ENCODE measurements at places on chromosomes 3 and 15.

GRCh38 chr3:195809796-195810454 lies 1.8 kb downstream of the MUC4 start:
- no peak for DNase-seq

GRCh38 chr3:16842272-16843270 lies 42.2 kb upstream of the PLCL2 start:
- peak; percentile 64 for DNase-seq

DNA sequence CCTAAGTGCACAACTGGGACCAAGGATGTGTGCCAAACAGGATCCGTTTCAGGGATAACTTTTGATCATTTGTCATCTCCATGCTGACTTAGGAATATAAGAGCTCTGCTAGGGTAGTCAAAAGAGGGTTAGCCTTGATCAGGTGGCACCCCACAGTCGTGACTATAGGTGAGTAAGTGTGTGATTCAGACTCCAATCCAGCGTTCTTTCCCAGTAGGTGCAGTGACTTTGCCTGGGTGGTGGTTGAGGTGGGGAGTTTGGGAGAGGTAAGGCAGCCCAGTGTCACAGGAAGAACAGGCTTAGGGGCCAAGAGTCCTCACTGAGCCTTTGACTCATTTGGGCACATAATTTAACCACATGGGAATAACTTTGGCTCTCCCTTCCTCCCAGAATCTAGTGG lies 51.0 kb downstream of the CHDH start:
- no peak for DNase-seq

DNA sequence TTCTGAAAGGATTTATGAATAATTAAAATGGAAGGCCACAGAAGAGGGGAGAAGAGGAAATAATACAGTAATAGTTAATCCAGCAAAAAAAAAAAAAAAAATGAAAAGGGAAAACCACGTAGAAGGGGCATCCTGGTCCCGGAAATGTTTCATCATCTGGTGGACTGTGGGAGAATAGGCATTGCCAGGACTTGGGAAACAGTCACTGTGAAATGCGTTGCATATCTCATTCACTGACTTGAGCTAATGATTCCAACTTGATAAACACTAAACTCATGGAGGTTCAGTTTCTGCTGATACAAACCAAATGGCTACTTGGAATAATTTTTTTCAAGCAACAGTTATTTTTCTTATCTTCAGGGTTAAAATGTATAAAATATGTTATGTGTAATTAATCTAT lies 3.2 kb downstream of the XCR1 start:
- no peak for DNase-seq

DNA sequence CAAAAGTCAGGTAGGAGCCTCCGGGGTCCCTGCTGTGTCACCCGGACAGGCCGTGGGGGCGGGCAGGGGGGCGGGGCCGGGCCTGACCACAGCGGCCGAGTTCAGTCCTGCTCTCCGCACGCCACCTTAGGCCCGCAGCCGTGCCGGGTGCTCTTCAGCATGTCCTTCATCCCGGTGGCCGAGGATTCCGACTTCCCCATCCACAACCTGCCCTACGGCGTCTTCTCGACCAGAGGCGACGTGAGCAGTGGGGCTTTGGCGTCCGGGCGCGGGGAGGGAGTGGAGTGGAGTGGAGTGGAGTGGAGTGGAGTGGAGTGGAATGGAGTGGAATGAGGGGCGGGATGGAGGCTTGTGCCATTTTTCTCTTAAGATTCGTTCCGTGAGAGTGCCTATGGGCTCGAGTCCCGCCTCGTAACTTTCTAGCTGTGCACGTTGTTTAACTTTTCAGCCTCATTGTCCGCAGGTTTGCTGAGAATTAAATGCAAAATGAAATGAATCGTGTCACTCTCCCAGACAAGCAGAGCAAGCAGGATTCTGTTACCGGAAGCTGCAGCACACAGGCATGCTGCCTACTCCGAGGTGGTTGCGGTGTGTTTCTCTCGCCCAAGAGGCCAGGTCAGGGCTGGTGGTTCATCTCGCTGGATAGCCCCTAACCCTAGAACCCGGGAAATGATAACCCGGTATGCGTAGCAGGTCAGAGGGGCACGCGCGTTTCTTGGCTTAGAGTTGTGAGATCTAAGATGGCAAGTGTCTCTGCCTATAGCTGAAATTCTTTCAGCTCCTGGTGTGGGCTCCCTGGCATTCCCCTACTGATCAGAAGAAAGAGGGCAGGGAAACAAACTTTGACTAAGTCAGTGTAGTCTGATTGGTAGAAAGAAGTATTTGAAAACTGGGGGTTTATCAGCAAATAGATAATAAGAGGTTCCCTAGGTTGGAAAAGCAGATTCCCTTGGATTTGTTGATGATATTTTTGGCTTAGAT lies at the start of gene FAH:
FAH (plus strand) TSS at position 104 of the 981 bp plus-strand sequence; CDS start at position 160, 56 bp downstream.
- peak; percentile 19 for DNase-seq

GRCh38 chr3:170189398-170190256 lies 8.1 kb upstream of the PHC3 start:
- DNase-seq = no peak

DNA sequence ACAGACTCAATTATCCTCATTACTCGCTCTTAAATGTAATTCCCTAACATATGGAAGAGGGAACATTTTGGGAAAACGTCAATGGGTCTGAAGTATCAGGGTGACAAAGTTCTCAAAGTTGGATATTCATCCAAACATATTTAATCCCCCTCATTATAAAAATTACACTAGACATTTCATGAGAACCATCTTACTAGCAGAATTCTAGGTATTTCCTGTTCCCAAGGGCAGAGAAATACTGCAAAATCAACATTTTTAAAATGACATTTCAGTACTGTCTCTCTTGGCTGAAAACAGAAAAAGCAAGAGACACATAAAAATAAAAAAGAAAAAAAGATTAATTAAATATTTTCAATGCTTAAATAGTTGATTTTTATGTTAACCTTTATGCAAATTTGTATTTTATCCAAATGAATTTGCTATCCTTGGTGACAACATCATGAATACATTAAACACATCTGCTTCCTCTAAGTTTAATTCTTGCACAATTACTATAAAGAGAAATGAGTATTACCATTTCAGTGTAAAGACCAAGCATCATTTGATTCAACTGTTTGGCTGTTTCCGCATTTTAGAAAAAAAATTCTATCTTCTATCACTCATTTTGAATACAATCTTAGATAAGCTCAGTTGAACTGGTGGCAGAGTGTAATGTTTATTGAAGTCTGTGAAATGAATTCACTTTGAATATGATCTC lies 114.8 kb upstream of the COL8A1 start:
- no peak for DNase-seq

DNA sequence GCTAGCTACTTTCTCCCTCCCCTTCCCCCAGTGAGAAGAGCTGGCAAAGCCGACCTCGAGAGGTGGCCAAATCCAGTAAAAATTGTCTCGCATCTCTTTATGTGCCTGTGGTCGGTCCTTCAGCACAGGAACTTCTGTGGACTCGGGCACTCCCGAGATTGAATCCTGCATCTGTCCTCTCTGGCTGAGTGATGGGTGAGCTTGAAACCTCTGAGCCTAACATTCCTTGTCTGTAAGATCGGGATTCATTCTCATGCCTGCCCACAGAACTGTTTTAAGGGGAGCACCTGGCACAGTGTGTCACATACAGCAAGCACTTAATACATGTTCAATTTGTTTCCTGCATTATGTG lies 11.3 kb downstream of the CX3CR1 start:
- DNase-seq = no peak
